Adrenal gland (tissue), 19 donors: ENCODE measurements at places on chromosomes 2 and 18. TPM values are rescaled to one million over a fixed set of nuclear protein-coding genes. Genes with fewer than 3 reads are reported as not detected.

PRLH gene
- not detected for total RNA-seq

TCF23 gene
- not detected for total RNA-seq

CCDC102B gene
- total RNA-seq: 7.6 TPM

DNA sequence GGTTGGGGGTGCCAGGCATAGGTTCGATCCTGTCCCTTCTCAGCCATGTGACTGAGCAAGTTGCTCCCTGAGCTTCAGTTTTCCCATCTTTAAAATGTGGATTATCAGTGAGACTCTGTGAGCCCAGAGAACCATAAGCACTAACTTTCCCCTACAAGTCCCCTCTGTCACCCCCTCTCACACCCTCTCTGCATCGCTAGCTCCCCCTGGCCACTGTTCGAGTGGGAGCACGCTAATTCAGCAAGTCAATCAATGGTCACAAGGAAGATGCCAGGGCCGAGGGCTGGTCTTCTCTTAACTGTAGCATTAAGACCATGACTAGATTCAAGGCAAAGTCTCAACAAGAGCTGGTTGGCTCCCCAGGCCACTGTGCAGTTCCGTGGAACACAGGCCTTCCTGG is 66.2 kb downstream of the BCL2L11 start:
- H3K27ac ChIP-seq: no peak overlapping the region
- no peaks in the 10 kb centered on the region for H3K4me1 ChIP-seq
- no peak for DNase-seq
- H3K27me3 ChIP-seq: no peaks in the 10 kb centered on the region
- no peaks in the 10 kb centered on the region for H3K36me3 ChIP-seq

CDH7 gene
- total RNA-seq: 1.7 TPM

DNA sequence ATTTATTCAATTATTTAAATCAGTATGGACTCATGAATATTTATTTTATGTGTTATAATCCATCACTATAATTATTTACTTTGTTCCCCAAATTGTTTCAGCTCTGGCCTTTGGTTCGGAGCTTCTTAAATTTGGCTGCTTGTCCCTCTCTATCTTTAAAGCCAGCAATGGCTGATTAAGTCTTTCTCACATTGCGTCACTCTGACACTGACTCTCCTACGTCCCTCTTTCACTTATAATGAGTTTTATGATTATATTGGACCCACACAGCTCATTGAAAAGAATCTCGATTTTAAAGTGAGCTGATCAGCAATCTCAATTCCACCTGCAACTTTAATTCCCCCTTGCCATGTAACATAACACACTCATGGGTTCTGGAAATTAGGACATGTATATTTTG is 185.2 kb upstream of the SLC39A10 start:
- no peak overlapping the region for H3K4me3 ChIP-seq
- no peak for DNase-seq
- H3K36me3 ChIP-seq: no peaks in the 10 kb centered on the region
- no peaks in the 10 kb centered on the region for H3K4me1 ChIP-seq

GRCh38 chr2:73163483-73164367 is 38.6 kb upstream of the NOTO start:
- no peak overlapping the region for H3K27ac ChIP-seq
- peaks cover 3% of the 10 kb centered on the region for H3K27me3 ChIP-seq
- H3K36me3 ChIP-seq: no peaks in the 10 kb centered on the region
- no peak overlapping the region for H3K4me3 ChIP-seq
- no peaks in the 10 kb centered on the region for H3K4me1 ChIP-seq

MBP gene
- 1.8 TPM for total RNA-seq

- H3K4me1 ChIP-seq: peaks cover 42% of the 10 kb centered on the region
- H3K27me3 ChIP-seq: no peaks in the 10 kb centered on the region
- DNase-seq: peak; percentile 59
- H3K27ac ChIP-seq: peak overlapping the region; percentile 100
- H3K4me3 ChIP-seq: peak overlapping the region; percentile 88
Measured at GRCh38 chr2:231708773-231709635, 679 bp downstream of the PTMA start.

SAG gene
- total RNA-seq: not detected
